Aorta (tissue), 5 donors: ENCODE measurements at places on chromosomes 3 and 15. TPM values are rescaled to one million over a fixed set of nuclear protein-coding genes. Genes with fewer than 3 reads are reported as not detected.

GPR62 gene
- not detected for total RNA-seq

STRA6 gene
- total RNA-seq: 0.51 TPM

SYNPR gene
- total RNA-seq: not detected

ARGFX gene
- not detected for total RNA-seq

PPIB gene
- 362 TPM for total RNA-seq

DNA sequence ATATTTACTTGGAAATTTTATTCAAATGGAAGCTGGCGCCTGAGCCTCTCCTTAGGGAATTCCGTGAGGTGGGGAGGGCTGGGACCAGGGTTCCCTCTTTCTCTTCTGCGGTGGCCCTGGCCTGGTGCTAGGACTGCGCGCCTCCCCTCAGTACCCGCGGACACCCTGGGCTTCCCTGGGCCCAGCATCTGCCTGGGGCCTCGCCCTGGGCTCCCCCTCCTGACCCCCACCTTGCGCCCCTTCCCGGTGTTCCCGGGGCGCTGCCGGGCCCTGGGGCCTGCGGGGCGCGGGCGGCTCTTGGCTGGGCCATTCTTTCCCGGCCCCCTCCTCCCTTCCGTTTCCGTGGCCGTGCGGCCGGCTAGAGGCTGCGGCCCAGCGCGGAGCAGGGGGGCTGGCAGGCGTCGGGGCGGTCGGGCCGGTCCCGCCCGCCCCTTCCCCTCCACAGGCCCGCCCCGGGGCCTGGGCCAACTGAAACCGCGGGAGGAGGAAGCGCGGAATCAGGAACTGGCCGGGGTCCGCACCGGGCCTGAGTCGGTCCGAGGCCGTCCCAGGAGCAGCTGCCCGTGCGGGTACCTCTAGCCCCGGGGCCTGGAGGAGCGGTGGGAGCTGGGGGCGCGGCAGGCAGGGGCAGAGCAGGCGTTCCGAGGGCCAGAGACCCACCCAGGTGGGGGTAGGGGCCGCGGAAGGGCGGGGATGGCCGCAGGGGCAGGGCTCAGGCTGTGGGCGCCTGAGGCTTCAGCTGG is at the start of gene FES:
Gene FES, plus strand, starts transcription at position 529 of the 743 bp plus-strand sequence. CDS start 542 bp downstream, outside the sequence.
- peak within 1 kb of the TSS; percentile 23 for H3K27ac ChIP-seq
- peak; percentile 89 for DNase-seq
- no peaks in the 10 kb centered on the region for H3K27me3 ChIP-seq
- H3K4me3 ChIP-seq: peak within 1 kb of the TSS; percentile 52
- no peaks in the 10 kb centered on the region for H3K4me1 ChIP-seq

GRCh38 chr15:91790836-91791235 is 62.7 kb upstream of the SLCO3A1 start:
- no peaks in the 10 kb centered on the region for H3K27me3 ChIP-seq
- H3K36me3 ChIP-seq: no peaks in the 10 kb centered on the region
- no peak overlapping the region for H3K27ac ChIP-seq
- DNase-seq: no peak
- H3K4me1 ChIP-seq: no peaks in the 10 kb centered on the region

GRCh38 chr15:47460795-47461573 is 256.3 kb upstream of the SEMA6D start:
- H3K36me3 ChIP-seq: no peaks in the 10 kb centered on the region
- H3K4me3 ChIP-seq: no peak overlapping the region
- H3K4me1 ChIP-seq: no peaks in the 10 kb centered on the region
- H3K27ac ChIP-seq: no peak overlapping the region
- DNase-seq: no peak
- H3K27me3 ChIP-seq: no peaks in the 10 kb centered on the region

DNA sequence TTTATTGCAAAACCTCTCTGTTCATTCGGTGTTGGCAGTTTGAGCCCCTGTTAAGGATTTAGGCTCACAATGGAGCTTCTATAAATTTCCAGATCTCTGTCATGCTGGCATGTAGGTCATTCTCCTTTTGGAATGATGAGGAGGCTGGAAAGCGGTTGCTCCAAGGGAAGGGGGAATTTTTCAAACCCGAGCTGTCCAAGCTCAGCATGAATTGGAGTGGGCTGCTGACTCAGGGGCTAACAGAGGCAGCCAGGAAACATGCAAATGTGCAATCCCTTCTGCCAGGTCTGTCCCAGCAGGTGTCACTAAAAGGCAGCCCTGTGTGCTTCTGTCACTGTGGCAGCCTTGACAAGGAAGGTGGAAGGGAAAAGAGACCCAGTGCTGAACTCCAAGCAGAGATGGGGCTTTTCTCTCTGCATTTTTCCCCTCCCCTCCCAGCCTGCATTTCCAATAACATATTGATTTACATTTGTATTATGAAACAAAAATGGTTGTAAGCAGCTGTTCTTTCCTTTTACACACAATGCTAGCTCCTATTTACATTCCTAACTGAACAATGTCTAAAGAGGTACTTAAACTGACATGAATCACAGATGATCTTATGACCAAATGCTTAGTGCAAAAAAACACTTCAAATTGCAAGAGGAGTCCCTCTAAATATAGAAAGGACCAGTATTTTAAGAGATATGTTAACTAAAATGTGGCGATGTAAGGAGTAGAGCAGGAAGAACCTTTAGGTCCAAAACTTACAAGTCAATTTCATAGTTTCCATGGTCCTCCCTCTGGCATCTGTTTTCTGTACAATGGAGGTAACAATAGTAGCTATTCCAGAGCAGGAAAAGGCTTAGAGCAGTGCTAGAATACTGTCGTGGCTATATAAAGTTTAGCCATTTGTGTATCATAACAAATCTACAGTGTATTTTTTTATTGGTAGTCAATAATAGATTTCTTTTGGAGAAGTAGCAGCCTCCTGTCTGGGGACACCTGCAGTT is 84.5 kb upstream of the ATP10A start:
- H3K27ac ChIP-seq: no peak overlapping the region
- H3K4me1 ChIP-seq: no peaks in the 10 kb centered on the region
- DNase-seq: no peak
- no peaks in the 10 kb centered on the region for H3K36me3 ChIP-seq

GRCh38 chr15:99928429-99928981 is 195.3 kb upstream of the LYSMD4 start:
- H3K36me3 ChIP-seq: no peaks in the 10 kb centered on the region
- H3K27me3 ChIP-seq: no peaks in the 10 kb centered on the region
- no peaks in the 10 kb centered on the region for H3K4me1 ChIP-seq
- DNase-seq: peak; percentile 92

DNA sequence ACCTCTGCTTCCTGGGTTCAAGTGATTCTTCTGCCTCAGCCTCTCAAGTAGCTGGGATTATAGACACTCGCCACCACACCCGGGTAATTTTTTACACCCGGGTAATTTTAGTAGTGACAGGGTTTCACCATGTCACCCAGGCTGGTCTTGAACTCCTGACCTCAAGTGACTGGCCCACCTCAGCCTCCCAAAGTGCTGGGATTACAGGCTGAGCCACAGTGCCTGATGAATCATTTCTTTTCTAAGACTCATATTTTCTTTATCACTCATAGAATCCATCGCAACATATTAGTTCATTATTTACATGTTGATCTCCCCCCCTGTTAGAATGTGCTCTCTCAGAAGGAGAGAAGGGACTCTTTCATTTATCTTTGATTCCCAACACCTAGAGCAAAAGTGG is 109.5 kb upstream of the PTPRG start:
- no peak overlapping the region for H3K27ac ChIP-seq
- H3K36me3 ChIP-seq: no peaks in the 10 kb centered on the region
- H3K27me3 ChIP-seq: no peaks in the 10 kb centered on the region
- H3K4me3 ChIP-seq: no peak overlapping the region
- no peaks in the 10 kb centered on the region for H3K4me1 ChIP-seq

GRCh38 chr3:175342196-175342595 is 483.1 kb downstream of the NAALADL2 start:
- H3K36me3 ChIP-seq: no peaks in the 10 kb centered on the region
- no peak for DNase-seq
- no peak overlapping the region for H3K27ac ChIP-seq

DNA sequence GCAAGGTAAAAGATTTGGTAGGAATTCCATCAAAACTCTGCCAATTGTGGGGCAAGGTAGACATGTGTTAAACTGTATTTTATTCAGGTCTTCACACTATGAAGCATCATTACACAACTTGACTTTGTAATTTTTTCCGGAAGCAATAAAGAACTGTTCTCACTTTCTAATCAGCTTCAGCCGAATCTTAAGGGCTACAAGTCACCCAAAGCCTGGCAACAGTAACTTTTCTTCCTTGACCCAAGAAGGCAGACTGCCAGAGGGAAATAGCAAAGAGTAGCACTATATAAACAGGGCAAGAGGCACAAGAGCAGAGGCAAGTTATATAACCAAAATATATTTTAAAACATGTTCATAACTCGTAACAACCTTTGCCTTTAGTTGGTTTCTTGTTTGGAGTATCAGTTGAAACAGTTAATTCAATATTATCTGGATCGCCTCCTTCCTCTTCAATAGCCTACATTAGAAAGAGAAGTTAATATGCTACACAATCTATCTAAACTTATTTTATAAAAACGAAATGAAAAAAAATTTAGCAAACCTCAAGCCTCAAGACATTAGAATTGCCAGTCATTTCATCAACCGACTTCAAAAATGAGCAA is 1.4 kb downstream of the SLTM start:
- H3K36me3 ChIP-seq: no peaks in the 10 kb centered on the region
- peak overlapping the region; percentile 98 for H3K4me3 ChIP-seq
- DNase-seq: no peak
- peak overlapping the region; percentile 99 for H3K27ac ChIP-seq

DNA sequence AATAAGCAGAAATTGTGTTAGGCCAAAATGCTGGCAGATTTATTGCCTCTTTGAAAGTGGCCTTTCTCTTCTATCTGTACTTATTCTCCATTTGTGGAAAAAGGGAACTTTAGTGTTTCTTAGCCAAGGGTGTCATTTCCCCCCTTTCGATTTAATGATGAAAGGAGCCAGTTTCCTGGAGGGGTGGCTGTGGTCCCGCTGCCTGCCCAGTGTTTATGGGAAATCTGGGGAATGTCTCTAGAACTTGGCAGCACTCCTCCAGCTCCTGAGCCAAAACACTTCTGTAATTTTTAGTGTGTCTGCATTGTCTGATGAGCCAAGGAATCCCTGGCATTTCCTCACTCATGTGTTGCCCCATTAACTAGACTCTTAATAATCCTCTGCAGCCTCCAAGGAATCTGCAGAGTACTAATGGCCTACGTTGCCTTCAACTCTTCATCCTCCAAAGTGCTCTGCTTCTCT is 448.8 kb downstream of the GRM7 start:
- H3K4me3 ChIP-seq: no peak overlapping the region
- H3K27me3 ChIP-seq: no peaks in the 10 kb centered on the region
- H3K27ac ChIP-seq: no peak overlapping the region
- H3K36me3 ChIP-seq: no peaks in the 10 kb centered on the region
